ENCODE measurements at places on chromosomes 16 and 17. TPM values are rescaled to one million over a fixed set of nuclear protein-coding genes. Genes with fewer than 3 reads are reported as not detected.

- peaks cover 11% of the 10 kb centered on the region for H3K4me1 ChIP-seq
- peak; percentile 87 for DNase-seq
- H3K36me3 ChIP-seq = no peaks in the 10 kb centered on the region
- H3K27me3 ChIP-seq = no peaks in the 10 kb centered on the region
- H3K27ac ChIP-seq = peak overlapping the region; percentile 75
Measured at GRCh38 chr17:75077496-75078283, 10.1 kb upstream of the SLC16A5 start.

C17orf50 gene
- not detected for total RNA-seq

GRCh38 chr16:60405286-60405685 lies 1631.0 kb downstream of the CDH8 start:
- no peaks in the 10 kb centered on the region for H3K27me3 ChIP-seq
- no peaks in the 10 kb centered on the region for H3K4me1 ChIP-seq
- DNase-seq = no peak
- H3K27ac ChIP-seq = no peak overlapping the region
- H3K4me3 ChIP-seq = no peak overlapping the region
- no peaks in the 10 kb centered on the region for H3K36me3 ChIP-seq

GRCh38 chr17:38609280-38610031 lies 3.7 kb upstream of the SRCIN1 start:
- no peak for DNase-seq
- no peak overlapping the region for H3K4me3 ChIP-seq
- H3K27me3 ChIP-seq = no peaks in the 10 kb centered on the region
- H3K27ac ChIP-seq = no peak overlapping the region
- H3K36me3 ChIP-seq = no peaks in the 10 kb centered on the region
- peaks cover 7% of the 10 kb centered on the region for H3K4me1 ChIP-seq

DNA sequence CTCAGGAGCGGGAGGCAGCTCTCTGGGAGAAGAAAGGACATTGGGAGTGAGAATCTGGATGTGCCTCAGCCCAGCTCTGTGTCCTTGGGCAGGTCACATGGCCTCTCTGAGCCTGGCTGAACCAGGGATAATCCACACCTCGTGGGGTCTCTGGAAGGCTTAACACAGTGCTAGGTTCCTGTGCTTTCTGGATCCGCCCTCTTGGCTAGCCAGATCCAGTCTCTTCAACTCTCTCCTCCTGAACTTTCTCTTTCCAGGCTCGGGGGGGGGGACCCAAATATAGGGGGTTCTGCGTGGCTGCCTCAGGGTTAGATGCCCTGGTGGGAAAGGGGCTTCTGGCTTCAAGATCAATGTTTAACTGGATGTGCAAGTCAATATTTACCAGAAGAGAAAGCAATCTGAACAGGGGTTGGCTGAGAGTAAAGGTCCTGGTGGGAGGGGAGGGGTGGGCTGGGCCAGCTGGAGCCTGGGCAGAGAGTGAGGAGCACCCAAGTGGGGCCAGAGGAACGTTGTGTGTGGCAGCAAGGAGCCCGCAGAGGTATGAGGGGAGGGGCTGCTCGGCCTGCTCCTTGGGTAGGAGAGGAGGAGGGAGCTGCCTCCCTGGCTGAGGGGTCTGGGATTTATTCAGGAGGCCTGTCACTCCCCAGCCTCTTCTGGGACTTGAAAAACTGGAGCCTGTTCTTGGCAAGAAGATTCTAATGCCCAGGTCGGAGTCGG lies at the start of gene SERPINF2:
Gene SERPINF2, plus strand, starts transcription at position 501 of the 717 bp plus-strand sequence. CDS start 2,125 bp downstream, outside the sequence.
- H3K4me1 ChIP-seq = peaks cover 21% of the 10 kb centered on the region
- H3K27ac ChIP-seq = no peak within 1 kb of the TSS
- no peaks in the 10 kb centered on the region for H3K27me3 ChIP-seq
- peak; percentile 49 for DNase-seq
- no peak within 1 kb of the TSS for H3K4me3 ChIP-seq

GRCh38 chr17:47649972-47650524 lies 329 bp downstream of the KPNB1 start:
- H3K36me3 ChIP-seq = peaks cover 28% of the 10 kb centered on the region
- no peaks in the 10 kb centered on the region for H3K27me3 ChIP-seq
- peak; percentile 54 for DNase-seq
- H3K4me3 ChIP-seq = peak overlapping the region; percentile 94
- peak overlapping the region; percentile 92 for H3K27ac ChIP-seq

COPRS gene
- 114 TPM for total RNA-seq

KRT33B gene
- not detected for total RNA-seq

DNA sequence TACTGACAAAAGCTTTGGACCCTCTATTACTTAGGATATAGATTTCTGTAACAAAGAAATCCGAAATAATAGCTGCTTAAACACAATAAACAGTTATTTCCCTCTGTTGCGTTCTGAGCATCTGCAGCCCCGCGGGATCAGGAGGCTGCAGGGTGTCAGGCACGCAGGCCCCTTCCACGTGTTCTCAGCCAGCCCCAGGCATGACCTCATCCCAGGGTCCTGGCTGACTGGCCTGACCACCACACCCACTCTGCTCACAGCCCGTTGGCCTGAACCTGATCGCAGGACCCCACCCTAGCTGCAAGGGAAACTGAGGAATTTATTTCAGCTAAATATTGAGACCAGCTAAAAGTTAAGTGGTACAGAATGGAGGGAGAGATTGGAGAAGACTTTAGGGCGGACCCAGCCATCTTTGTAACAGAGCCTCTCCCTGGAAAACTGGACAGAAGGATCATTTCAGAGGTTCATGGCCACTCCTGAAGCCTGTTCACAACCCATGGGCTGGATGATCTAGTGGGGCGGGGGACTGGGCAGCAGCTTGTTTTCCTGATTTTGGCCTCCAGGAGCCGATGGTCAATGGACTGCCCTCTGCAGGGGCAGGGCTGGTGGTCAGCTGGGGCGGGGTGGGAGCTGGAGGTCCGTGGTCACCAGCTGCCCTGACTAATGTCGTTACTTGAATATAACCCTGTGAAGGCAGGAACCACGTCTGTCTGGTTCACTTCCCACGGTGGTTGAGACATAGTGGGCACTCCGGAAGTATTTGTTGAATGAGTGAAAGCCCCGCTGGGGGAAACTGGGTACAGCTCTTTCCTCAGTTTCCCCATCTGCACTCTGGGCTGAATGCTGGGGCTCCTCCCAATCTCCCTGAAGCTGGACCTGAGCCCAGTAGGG lies 10.9 kb downstream of the CETP start:
- H3K4me3 ChIP-seq = no peak overlapping the region
- no peaks in the 10 kb centered on the region for H3K36me3 ChIP-seq
- no peaks in the 10 kb centered on the region for H3K27me3 ChIP-seq
- H3K4me1 ChIP-seq = no peaks in the 10 kb centered on the region

MYOCD gene
- 1.9 TPM for total RNA-seq

DNA sequence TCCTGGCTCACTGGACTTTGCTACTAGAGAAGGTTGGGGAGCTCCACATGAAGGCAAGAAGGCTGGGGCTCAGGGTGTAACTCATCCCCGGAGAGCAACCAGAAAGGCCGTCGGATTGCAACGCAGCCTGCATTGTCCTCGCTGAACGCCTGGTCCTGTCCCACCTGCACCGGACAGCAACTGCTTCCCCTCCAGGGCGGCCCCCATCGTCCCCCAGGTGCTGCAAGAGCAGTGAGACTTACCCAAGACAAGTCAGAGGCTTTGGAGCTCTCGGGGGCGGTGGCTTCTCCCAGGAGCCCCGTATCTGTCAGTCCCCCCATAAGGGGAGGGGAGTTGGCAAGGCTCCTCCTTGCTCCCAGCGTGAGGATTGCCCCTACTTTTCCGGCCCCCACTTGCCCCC lies 18.4 kb downstream of the METRNL start:
- H3K27me3 ChIP-seq = no peaks in the 10 kb centered on the region
- peaks cover 49% of the 10 kb centered on the region for H3K4me1 ChIP-seq
- no peak for DNase-seq
- no peak overlapping the region for H3K4me3 ChIP-seq
- H3K27ac ChIP-seq = peak overlapping the region; percentile 89

GRCh38 chr17:43909537-43910231 lies 2.3 kb upstream of the MPP2 start:
- H3K36me3 ChIP-seq = no peaks in the 10 kb centered on the region
- no peak overlapping the region for H3K4me3 ChIP-seq
- no peak overlapping the region for H3K27ac ChIP-seq
- peaks cover 18% of the 10 kb centered on the region for H3K4me1 ChIP-seq
- no peak for DNase-seq
- H3K27me3 ChIP-seq = no peaks in the 10 kb centered on the region

SLC52A1 gene
- total RNA-seq = not detected

DNA sequence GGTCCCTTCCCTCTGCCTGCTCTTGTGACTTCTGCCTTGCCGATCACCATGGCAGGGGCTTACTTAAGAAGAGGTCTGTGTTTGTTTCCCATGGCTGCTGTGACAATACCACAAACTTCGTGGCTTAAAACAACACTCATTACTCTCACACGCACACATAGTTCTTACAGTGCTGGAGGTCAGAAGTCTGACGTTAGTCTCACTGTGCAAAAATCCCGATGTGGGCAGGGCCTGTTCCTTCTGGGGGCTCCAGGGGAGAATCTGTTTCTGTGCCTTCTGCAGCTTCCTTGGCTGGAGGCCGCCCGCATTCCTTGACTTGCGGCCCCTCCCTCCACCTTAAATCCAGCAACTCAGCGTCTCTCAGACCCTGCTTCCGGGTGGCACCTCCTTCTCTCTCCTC lies 249.2 kb upstream of the GSE1 start:
- no peak overlapping the region for H3K4me3 ChIP-seq
- no peak for DNase-seq
- peaks cover 5% of the 10 kb centered on the region for H3K4me1 ChIP-seq
- H3K27ac ChIP-seq = no peak overlapping the region

PSMD3 gene
- 100.0 TPM for total RNA-seq

GRCh38 chr17:19533718-19534561 lies at the start of gene SLC47A1:
Gene SLC47A1, plus strand, starts transcription at chr17:19533854. Its CDS starts 86 bp downstream, at chr17:19533940.
- peaks cover 10% of the 10 kb centered on the region for H3K4me1 ChIP-seq
- DNase-seq = peak; percentile 59
- peak within 1 kb of the TSS; percentile 59 for H3K4me3 ChIP-seq
- no peaks in the 10 kb centered on the region for H3K36me3 ChIP-seq
- no peaks in the 10 kb centered on the region for H3K27me3 ChIP-seq

DNA sequence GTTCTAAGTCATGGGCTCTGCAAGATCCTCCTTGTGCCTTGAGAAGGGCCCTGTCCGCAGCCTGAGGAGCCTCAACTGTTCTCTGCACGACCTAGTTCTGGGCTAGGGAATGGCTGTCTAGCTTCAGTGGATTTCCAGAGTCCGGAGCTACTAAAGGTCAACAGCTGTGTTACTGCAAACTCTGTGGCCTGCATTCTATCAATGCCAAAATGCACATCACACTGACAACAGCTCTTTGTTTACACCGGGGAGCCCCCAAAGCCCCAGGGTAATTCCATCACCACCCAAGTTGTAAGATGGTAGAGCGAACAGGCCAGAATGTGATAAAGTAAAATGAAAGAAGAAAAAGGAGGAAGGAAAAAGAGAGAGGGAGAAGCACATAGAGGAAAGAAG lies 610.2 kb downstream of the MAF start:
- DNase-seq = no peak
- H3K27me3 ChIP-seq = no peaks in the 10 kb centered on the region
- H3K27ac ChIP-seq = no peak overlapping the region
- H3K4me3 ChIP-seq = no peak overlapping the region
- H3K4me1 ChIP-seq = no peaks in the 10 kb centered on the region

SULT1A3 gene
- 8.9 TPM for total RNA-seq

VASN gene
- total RNA-seq = 27.1 TPM

DNA sequence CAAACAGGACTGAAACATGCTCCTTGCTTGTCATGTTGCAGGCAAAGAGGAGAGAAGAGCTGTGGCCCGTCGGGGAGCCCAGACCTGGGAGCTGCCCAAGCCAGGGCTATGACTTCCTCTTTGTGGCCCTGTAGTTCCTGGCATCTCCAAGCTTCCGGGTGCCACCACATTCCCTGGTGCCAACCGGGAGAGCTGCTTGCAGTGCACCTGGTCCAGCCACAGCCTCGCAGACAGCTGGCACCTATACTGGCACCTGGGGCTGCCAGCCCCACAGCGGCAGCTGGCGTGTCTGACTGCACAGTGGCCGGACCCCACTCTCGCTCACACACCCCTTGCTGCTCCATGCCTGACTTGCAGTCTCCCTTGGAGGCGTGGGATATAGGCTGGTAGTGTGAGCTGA lies 37.1 kb upstream of the FOXJ1 start:
- no peaks in the 10 kb centered on the region for H3K4me1 ChIP-seq
- no peaks in the 10 kb centered on the region for H3K27me3 ChIP-seq
- no peaks in the 10 kb centered on the region for H3K36me3 ChIP-seq

DNA sequence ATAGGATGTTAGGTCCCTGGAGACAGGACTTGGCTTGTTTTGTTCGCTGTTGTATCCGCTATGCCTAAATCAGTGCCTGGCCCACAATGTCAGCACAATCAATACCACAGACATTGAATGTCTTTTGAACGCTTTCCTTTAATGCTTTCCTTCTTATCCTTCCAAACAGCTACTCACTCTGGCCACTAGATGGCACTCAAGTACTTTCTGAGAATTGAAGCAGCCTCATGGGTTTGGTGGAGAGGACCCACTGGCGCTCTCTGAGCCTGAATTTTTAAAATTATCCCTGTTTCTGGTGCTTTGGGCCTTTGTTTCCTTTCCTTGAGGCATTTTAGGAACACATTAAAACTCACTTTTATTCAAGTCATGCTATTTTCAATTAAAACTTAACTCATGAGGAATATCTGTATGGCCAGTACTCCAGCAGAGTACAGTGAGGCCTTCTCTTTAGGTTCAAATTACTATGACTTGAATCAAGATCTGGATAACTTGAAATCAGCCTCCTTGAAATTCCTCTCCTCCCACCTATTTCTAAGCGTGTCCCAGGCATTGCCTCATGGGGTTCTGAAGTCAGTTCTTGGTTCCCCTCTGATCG lies 3.2 kb upstream of the NLRP1 start:
- H3K4me3 ChIP-seq = no peak overlapping the region
- DNase-seq = peak; percentile 34
- no peak overlapping the region for H3K27ac ChIP-seq
- H3K4me1 ChIP-seq = peaks cover 29% of the 10 kb centered on the region
- no peaks in the 10 kb centered on the region for H3K36me3 ChIP-seq

DNA sequence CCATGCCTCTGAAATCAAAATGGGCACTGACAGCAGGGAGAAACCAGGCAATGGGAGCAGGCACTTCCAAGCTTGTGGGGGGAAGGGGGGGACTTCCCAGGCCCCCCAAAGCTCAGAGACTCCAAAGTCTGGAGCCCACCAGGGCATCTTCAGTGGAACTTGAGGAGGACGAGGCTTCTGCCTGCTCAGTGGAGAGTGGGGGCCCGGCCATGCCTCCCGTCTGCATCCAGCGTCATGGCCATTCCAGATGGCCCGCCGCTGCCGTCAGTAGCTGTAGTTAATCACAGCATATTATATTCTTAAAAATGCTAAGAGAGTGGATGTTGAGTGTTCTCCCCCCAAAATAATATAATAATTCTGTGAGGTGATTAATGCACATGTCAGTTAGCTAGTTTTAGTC lies 315.2 kb downstream of the KCNJ2 start:
- H3K36me3 ChIP-seq = no peaks in the 10 kb centered on the region
- H3K4me1 ChIP-seq = no peaks in the 10 kb centered on the region
- H3K27ac ChIP-seq = no peak overlapping the region
- no peak for DNase-seq
- no peaks in the 10 kb centered on the region for H3K27me3 ChIP-seq
- no peak overlapping the region for H3K4me3 ChIP-seq

GRCh38 chr17:55580596-55581133 lies 69.4 kb upstream of the SMIM36 start:
- H3K4me1 ChIP-seq = peaks cover 5% of the 10 kb centered on the region
- DNase-seq = no peak
- H3K36me3 ChIP-seq = no peaks in the 10 kb centered on the region
- no peaks in the 10 kb centered on the region for H3K27me3 ChIP-seq

GRCh38 chr16:54431041-54431996 lies 144.7 kb upstream of the IRX3 start:
- H3K27ac ChIP-seq = peak overlapping the region; percentile 87
- no peak overlapping the region for H3K4me3 ChIP-seq
- H3K27me3 ChIP-seq = no peaks in the 10 kb centered on the region
- H3K4me1 ChIP-seq = peaks cover 31% of the 10 kb centered on the region

SLFN12 gene
- total RNA-seq = 10.3 TPM

TBC1D3C gene
- total RNA-seq = not detected
